ENCODE measurements at places on chromosomes 16 and 17.

GRCh38 chr17:3879186-3879585 is 13.7 kb downstream of the CAMKK1 start:
- DNase-seq: no peak

DNA sequence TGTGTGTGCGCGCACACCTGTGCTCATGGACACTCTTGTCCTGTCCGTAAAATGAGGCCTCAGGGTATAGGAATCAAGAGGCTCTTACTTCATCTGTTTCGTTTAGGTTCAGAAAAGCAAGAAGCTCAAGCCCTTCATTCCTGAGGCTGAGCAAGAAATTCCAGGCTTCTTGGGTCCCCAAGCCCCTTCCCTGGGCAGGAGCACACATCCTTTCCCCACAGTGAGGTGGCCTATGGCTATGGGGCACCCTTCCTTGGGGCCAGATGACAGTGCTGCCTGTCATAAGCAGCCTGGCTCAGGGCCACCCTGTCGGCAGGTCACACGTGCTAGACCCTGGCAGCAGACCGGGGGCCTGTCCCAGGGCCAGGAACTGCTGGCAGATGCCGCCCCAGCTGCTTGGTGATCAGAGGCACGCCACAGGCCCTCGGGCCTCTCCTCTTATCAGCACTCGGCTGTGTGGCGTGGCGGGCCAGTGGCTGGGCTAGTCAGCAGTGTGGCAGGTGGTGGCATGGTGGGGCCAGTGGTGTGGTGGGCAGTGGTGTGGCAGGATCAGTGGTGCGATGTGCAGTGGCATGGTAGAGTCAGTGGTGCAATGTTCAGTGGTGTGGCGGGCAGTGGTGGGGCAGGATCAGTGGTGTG is 50.2 kb downstream of the NKD1 start:
- no peak for DNase-seq

DNA sequence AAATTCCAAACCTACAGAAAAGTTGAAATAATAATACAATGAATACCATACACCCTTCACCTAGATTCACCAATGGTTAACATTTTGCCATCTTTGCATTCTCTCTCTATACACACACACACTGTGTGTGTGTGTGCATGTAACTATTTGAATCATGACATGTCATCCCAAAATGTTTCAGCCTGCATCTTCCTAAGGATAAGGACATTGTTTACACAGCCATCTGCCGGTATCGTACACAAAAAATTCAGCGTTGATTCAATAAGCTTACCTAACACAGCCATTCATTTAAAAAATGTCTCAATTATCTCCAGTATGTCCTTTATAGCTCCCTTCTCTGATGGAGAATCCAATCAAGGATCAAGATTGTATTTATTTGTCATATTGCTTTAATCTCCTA is 3.9 kb downstream of the MXRA7 start:
- no peak for DNase-seq

GRCh38 chr16:56747486-56748045 is 17.6 kb downstream of the NUP93 start:
- DNase-seq: no peak

GRCh38 chr17:32940706-32941390 is 12.9 kb downstream of the TMEM98 start:
- DNase-seq: no peak

DNA sequence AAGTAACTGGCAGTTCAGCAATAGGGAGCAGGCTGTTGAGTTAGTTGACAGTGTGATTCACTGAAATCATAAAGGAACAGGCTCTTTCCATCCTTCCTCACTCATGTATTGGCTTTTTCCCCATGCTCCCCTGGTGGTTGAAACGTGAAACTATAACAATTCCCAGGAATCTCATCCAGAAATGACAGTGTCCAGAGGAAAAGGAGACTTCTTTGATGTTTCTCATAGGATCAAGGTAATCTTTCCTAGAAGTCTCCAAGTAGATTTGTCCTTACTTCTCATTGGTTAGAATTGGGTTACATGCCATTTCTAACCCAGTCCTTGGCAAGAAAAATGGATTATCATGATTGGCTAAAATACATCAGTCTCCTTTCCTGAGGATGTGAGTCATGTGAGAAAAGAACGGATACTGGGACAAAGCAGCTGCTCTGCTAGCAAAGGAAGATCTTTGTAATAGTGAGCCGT is 14.4 kb downstream of the TTC19 start:
- DNase-seq: no peak

DNA sequence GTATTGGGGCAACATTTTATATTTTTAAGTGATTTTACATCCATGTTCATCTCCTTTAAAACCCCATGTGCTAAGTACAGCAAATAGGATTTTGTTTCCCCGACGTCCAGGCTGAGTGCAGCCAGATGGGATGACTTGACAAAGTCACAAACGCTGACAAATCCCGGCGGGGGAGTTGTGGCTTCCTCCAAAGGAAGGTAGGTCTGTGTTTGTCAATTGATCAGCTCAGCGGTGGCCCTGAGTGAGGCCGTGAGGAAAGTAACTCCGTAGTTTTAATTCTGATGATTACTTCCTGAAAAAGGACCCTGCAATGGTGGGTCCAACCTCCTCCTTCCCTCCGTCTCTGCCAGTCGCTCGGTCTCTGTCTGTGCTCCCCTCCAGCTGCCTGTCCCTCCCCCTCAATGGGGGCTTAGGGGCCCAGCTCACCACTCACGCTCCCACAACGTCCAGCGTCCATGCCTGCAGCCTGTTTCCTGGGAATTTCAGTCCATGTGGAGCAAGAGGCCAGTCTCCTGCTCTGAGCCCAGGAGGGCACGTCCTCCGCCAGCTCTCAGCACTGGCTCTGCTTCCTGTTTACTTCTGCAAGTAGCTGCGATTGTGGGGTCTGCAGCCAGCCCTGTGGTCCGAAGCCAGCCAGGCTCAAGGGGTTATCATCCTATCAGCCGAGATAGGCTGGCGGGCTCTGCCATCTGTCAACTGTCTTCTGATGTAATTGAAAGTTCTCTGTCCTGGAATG is 209.4 kb upstream of the FOXF1 start:
- DNase-seq: no peak

GRCh38 chr16:10599626-10600025 is 19.2 kb upstream of the EMP2 start:
- DNase-seq: no peak

- DNase-seq: no peak
Observed at GRCh38 chr16:87046235-87046634, 271.0 kb downstream of the C16orf95 start.

GRCh38 chr17:4566785-4567184 is 6.4 kb upstream of the GGT6 start:
- DNase-seq: peak; percentile 31

DNA sequence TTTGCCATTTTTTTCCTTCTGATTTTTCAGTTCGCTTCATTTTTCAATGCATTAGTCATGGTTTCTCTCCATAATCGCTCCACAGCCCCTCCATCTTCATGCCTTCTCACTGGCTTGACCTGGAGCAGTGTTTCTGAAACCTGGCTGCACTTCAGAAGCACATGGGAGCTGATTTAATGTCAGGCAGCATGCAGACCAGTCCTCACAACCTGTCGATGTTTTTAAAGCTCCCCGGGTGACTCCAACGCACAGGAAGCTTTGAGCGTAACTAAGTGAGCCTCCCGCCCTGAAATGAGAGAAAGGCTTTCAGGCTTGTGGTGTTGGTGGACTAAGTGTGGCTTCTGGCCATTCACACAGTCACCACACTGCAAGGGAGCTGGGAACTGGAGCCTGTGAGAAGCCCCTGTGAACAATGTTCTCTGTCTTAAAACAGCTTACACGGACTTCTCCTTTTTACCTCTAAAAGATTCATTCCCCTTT is 16.8 kb upstream of the DRG2 start:
- DNase-seq: no peak

- DNase-seq: no peak
Observed at GRCh38 chr16:79463841-79464240, 136.7 kb downstream of the MAF start.

- DNase-seq: no peak
Observed at GRCh38 chr16:68893710-68894705, 50.7 kb downstream of the TANGO6 start.

All from CD4-positive, alpha-beta T cell treated with Interleukin-4 for 4 hours (primary cell).